ENCODE measurements at places on chromosomes 6 and 20.

- no peak for DNase-seq
These were observed 7.4 kb downstream of the ADRM1 start for GRCh38 chr20:62309947-62310756.

- no peak for DNase-seq
These were observed 36.6 kb downstream of the ERGIC3 start for GRCh38 chr20:35578469-35578868.

DNA sequence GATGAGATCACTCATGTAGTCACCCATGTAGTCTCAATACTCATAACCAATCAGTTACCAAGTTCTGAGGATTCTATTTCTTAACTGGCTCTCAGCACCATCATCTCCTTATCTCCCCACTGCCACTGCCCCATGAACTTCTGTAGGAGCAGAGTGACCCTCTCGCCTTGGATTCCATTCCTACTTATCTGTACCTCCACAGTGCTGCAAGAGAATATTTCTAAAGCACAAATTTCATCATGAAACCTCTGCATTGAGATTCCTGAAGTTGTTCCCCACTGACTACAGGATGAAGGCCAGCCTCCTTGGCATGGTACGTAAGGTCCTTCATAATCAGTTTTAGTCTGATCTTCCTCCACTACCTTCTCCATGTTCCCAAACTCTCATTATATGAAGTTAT is 34.8 kb downstream of the BACH2 start:
- DNase-seq = no peak

DNA sequence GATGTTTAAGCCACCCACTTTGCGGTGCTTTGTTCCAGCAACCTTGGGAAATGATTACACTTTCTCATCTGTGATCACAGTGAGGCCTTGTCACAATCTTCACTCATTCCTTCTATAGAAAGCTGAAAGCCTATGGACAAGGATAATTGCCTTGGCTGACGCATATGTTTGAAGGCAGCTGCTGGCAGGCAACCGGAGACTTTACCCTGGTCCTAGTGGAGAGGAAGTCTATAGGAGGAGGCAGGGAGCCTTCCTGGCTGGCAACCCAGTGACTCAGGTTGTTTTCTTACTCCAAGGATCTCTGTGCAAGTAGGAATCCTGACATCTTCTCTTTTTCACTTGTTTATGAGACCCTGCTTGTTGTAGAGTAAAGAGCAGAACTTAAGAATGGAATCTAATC is 34.1 kb upstream of the ESR1 start:
- no peak for DNase-seq

- no peak for DNase-seq
These were observed 61.9 kb downstream of the SASH1 start for GRCh38 chr6:148404456-148405054.
